Stimulated activated CD4-positive, alpha-beta T cell treated with anti-CD3 and anti-CD28 coated beads, Interleukin-15, amount 100 ng/mL, for 1 hour (primary cell): ENCODE measurements at places on chromosomes 7 and 10.

GRCh38 chr10:6995831-6996230, 415.0 kb downstream of the SFMBT2 start:
- DNase-seq, result no peak

DNA sequence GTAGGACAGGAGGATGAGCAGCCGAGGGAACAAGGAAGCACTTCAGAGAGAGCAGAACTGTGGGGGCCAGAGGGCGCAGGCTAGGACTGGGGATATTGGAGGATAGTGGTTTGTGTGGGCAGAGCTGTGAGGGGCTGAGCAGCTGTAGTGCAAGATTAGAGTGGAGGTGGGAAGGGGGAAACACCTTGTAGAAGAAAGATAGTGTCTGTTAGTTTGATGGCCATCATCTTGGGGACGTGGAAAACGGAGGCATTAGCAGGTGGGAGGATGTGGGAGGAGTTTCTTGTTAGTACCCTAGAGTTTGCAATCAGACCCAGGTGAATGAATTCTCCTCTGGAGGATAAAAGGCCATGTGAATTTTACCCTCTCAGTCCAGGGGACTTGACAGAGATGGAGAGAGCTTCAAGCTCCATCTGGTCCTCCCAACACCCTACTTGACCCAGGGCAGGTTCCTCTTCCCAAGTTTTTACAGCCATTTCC, 34.0 kb downstream of the PRSS2 start:
- DNase-seq, result no peak

- no peak for DNase-seq
Observed at GRCh38 chr10:88120075-88120474, 256.6 kb downstream of the PTEN start.

DNA sequence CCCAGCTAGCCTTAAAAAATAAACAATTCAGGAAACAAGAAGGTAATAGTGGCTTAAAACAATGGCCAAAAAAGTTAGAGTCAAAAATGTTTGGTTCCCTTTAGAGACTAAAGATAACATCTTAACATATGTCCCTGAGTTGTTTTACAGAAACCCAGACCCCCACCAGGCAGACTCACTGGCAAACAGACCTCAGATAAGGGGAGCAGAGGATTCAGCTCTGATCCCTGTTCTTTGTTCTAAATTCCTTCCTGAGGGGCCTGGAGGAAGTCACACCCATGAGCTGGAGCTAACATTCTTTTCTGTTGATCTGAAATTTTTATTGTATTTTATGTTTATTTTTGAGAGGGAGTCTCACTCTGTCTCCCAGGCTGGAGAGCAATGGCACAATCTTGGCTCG, 247.2 kb downstream of the USP6NL start:
- DNase-seq, result no peak

DNA sequence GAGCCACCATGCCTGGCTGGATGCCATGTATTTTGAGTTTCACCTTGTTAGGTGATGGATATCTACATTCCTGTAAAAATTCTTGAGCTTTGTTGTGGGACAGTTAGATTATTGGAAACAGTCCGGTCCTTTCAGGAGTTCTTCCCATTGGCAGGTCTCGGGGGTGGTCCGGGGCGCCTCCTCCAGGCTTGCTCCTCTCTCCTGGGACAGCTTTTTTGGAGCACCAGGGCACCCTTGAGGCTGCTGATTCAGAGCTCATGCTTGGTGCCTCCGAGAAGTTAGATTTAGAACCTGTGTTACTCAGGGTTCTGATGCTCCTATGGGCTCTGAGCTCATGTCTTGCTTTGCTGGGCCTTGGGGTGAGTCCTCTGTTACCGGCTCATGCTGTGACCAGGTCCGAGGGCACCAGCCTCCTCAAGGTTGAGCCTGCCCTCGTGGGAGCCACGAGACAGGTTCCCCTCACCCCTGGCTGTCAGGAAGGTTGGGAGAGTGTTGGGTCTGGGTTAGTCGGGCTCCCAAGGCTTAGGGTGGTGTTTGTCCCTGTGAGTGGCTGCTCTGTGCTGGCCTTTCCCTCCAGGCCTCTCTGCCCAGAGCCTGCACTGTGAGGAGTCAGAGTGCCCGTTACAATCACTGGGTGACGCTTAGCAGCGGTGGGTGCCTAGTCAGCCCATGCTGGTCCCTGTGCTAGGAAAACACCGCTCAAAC, 6.0 kb downstream of the SPRN start:
- no peak for DNase-seq

GRCh38 chr10:3574451-3574850, 210.6 kb downstream of the KLF6 start:
- DNase-seq, result no peak

DNA sequence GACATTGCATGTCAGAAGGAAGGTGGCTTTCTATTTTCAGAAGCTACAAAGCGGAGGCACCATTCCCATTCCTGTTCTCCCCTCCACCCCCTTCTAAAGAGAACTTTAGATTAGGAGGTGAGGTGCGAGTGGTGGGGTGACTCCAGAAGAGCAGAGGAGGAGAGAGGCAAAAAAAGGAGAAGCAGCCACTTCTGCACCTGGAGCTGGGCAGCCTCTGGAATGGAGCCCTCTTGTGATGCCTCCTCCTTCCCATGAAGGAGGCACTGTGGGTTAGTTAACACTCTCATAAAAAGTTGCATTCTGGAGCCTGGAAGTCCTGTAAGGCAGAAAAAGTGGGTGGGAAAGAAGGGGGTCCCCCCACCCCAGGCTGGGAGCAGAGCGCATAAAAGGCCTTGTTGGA, 4.8 kb downstream of the PTF1A start:
- DNase-seq, result no peak

DNA sequence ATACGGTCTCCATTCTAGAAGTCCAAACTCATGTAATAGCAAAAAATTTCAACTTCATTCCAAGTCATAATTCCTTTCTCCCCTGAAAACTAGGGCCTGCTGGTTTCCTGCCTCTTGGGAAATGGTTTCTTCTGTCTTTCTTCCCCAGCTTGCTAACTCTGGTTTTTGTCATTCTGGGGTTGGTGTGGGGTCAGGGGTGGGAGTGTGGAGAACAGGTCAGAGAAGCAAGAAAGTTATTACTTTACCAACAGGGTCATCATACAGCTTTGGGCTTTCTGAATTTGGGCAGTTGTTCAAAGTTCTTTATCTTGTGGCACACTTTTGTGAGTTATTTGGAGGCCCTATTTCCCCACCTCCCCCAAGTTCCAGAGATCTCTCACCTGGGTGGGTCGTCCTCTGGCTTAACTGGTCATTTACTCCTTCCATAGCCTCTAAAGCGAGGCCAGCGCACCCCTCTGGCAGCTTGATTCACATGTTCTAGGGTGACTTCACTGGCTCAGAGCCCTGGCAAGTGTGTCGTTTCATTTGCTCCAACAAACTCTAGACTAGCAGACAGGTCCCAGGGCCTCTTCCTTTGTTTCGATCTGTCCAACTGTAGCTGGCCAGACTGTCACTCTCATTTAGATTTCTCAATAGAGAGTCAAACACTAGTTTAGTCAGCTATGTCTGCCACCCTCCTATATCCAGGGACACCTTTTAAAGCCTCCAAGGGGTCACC, 161.2 kb downstream of the JCAD start:
- DNase-seq, result no peak

DNA sequence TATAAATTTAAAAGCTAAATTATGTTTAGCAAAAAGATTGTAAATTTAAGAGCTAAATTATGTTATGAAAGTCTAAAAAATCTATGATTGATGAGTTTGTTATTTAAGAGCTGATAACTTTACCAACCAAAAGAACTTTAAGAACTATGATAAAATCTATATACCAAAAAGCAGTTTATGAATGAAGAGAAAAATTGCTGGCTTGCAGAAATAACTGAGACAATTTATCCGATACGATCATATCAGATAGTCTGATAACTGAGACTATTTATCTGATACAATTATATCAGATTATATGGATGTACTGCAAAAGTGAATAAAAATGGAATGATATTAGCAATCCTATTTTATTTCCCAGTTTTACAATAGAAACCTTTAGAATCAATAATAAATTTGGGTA, 50.2 kb downstream of the IQUB start:
- no peak for DNase-seq

GRCh38 chr10:73644767-73645166, 3.5 kb upstream of the MYOZ1 start:
- no peak for DNase-seq

GRCh38 chr10:1253523-1254353, 197.6 kb downstream of the WDR37 start:
- no peak for DNase-seq

- no peak for DNase-seq
Observed at GRCh38 chr7:15936991-15937390, 250.5 kb upstream of the MEOX2 start.

- no peak for DNase-seq
Observed at GRCh38 chr10:72320676-72321247, 34.0 kb downstream of the DNAJB12 start.

DNA sequence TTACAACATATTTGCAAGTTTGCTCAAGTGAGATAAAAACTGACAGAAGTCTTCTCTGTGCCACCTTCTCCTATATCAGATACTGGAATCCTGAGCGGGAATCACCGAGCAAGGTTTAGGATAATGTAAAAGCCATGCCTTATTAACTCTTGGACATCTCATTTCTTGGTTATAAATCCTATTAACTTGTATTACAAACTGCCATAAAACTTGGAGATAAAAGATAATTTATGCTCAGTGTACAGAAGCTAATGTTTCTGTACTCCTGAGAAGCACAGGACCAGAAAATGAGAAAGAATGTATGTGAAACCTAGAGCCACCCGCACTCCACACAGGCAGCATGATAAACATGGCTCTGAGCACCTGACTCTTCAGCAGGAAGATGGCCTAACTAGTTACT, 181.2 kb upstream of the NOBOX start:
- no peak for DNase-seq

GRCh38 chr10:19169684-19170083, 121.1 kb downstream of the MALRD1 start:
- DNase-seq, result no peak

- DNase-seq, result no peak
Observed at GRCh38 chr7:20696002-20696605, 80.6 kb downstream of the ABCB5 start.

- DNase-seq, result no peak
Observed at GRCh38 chr10:69242852-69243212, 22.7 kb downstream of the HKDC1 start.

- no peak for DNase-seq
Observed at GRCh38 chr7:30005464-30005863, 15.9 kb upstream of the SCRN1 start.

DNA sequence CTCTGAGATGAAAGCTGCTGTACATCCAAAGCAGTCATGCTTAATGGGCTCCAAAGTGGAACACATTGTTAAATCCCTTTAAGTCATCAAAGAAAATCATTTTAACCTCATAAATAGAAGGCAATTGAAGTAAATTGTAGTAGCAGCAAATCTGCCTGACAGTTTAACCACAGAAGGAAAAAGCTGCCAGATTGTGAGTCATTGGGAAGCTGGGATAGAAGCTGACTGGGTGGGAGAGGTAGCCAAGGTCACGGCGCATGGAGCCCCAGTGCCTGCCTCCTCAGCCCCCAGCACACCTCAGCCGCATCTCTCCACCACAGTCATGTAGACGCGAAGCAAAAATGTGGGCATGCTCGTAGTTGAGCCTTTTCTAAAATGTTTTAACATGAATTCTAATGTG, 44.0 kb downstream of the TARP start:
- no peak for DNase-seq

GRCh38 chr10:102200751-102201640, 25.1 kb upstream of the ELOVL3 start:
- DNase-seq, result no peak

DNA sequence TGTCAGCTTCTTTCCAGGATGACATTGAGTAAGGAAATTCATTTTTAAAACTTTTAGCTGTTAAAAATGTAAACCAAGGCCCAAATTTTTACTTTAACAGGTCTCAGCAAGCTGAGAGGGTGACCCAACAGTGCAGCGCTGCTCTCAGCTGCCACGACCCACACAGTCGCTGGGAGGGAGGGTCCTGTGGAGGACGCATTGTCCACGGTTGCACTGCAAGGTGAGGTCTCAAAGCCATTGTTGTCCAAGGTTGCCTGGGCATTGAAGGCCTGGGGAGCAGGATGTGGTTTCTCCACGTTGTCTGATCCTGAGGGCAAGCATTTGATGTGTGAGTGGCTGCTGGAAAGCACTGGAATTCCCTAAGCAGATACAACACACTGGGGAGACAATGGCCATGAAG, 15.1 kb upstream of the VIPR2 start:
- no peak for DNase-seq

DNA sequence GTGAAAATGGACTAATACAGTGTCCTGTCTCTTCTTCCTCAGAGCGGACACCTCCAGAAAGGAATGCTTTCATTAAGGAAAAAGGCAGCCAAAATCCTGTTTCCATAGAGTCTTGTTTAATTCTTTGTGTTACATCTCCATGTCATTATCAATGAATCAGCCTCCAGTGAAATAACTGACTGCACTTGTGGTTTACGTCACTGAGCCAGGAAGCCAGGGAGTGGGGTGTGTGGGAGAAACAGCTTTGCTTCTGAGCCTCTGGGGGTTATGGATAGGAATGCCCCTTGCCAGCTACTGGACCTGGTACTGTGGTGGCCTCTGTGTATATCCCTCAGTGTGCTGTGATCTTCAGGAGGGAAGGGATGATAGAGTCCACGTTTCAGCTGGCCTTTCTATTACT, 416.8 kb downstream of the GALNT17 start:
- DNase-seq, result no peak

DNA sequence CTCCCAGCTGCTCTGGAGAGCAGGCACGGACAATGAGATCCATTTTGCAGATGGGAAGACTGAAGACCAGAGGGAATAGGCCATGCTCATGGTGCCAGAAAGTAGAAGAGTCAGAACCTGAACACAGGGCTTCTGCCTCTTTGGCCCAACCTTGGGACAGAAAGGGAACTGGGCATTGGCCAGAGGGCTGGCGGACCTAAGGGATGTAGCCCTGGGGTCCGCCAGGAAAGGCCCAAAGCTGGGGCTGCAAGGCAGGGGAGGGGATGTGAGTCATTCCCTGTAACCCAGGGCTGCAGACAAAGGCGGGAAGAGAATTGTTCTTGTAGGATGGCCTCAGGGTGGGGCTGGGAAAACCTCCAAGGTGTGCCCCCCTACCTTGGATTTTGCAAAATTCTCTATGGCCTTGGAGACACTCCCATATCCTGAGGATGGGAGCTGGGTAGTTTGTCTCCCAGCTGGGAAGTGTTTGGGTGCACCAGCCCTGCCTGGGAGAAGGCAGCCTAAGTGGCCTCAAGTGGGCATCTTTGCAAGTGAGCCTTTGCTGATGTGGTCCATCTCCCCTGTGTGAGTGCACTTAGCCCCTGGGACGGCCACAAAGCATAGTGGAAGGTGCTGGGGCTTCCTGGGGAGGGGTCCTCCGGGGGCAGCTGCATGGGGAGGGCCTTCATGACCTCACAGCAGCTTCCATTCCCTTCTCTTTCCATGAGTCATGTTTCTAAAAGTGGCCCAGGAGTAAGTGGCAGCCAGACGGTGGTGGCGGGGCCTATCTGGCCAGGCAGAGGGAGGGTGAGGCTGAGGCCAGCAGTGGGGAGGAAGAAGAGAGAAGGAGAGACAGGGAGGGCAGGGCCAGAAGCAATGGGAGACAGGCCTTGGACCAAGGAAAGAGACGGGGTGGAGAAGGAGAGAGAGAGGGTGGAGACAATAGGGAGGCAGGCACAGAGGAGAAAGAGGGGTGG, 9.2 kb downstream of the AQP1 start:
- no peak for DNase-seq

- no peak for DNase-seq
Observed at GRCh38 chr7:20199015-20199737, 18.0 kb downstream of the MACC1 start.

GRCh38 chr7:111329367-111330234, 232.7 kb downstream of the IMMP2L start:
- no peak for DNase-seq

GRCh38 chr10:113290137-113290536, 262.7 kb upstream of the HABP2 start:
- no peak for DNase-seq

- no peak for DNase-seq
Observed at GRCh38 chr7:36796850-36797536, 72.7 kb upstream of the AOAH start.
